Mesenchymal stem cell (in vitro differentiated cells and primary cell): ENCODE measurements at places on chromosomes 4 and X.
A peak's percentile ranks its signal among the peaks of the same experiment; 100 is the strongest.

DNA sequence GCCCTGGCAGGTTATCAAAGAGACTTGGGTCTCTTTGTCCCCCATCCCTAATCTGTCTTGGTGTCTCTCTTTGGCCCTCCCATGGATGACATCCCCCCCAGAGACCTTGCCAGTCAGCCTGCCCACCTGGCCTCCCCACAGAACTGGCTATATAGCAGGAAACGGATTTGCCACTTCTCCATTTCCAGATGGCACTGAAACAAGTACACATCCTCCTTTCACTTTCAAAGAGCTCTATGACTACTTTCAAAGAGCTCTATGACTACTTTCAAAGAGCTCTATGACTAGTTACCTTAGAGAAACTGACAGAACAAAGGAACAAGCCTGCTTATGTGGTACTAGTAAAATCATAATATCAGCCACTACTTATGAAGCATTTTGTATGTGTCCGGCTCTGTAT lies 175.3 kb downstream of the MAML3 start:
- DNase-seq = no peak

DNA sequence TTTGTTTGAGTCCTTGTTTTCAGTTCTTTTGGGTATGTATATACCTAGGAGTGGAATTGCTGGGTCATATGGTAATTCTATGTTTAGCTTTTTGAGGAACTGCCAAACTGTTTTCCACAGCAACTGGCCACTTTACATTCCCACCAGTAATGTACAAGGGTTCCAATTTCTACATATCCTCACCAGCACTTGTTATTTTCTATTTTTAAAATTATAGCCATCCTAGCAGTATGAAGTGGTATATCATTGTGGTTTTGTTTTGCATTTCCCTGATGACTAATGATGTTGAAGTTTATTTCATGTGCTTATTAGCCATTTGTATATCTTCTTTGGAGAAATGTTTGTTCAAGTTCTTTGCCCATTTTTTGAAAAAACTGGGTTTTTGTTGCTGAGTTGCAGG lies 39.6 kb downstream of the TMEM164 start:
- H3K36me3 ChIP-seq = no peaks in the 10 kb centered on the region
- no peaks in the 10 kb centered on the region for H3K4me1 ChIP-seq
- H3K27ac ChIP-seq = no peak overlapping the region
- no peaks in the 10 kb centered on the region for H3K27me3 ChIP-seq
- peak; percentile 70 for DNase-seq

- H3K27ac ChIP-seq = no peak overlapping the region
- no peak overlapping the region for H3K4me3 ChIP-seq
- peaks cover 7% of the 10 kb centered on the region for H3K36me3 ChIP-seq
These were observed 34.7 kb downstream of the RLIM start for GRCh38 chrX:74579597-74580198.

DNA sequence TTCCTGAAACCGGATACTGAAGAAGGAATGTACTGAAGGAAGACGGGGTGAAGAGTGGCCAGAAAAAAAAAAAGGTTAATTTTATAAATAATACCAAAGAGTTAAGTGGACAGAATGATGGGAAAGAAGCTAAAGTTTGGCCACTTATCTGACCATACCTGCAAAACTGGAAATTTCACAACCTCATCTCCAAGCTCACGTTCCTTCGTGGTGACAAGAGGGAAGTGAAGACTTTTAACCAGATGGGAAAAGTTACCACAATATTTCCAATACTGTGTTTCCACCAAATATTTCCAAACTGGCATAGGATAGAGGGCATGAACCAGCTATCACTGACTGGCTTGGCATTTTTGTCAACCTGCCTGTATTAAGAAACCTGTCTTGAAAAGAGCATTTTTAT lies 56.4 kb downstream of the MAML3 start:
- DNase-seq = no peak
- H3K4me1 ChIP-seq = peaks cover 14% of the 10 kb centered on the region
- H3K36me3 ChIP-seq = no peaks in the 10 kb centered on the region
- H3K4me3 ChIP-seq = no peak overlapping the region
- H3K27ac ChIP-seq = no peak overlapping the region

DNA sequence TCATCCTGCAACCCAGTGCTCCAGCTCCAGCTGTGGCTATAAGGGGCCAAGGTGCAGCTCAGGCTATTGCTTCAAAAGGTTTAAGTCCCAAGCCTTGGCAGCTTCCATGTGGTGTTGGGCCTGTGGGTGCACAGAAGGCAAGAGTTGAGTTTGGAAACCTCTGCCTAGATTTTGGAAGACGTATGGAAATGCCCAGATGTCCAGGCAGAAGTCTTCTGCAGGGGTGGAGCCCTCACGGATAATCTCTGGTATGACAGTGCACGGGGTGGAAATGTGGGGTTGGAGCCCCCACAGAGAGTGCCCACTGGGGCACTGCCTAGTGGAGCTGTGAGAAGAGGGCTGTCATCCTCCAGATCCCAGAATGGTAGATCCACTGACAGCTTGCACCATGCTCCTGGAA lies 44.5 kb downstream of the CYTL1 start:
- no peaks in the 10 kb centered on the region for H3K36me3 ChIP-seq
- H3K27ac ChIP-seq = no peak overlapping the region
- H3K27me3 ChIP-seq = peaks cover 8% of the 10 kb centered on the region
- no peak for DNase-seq

DNA sequence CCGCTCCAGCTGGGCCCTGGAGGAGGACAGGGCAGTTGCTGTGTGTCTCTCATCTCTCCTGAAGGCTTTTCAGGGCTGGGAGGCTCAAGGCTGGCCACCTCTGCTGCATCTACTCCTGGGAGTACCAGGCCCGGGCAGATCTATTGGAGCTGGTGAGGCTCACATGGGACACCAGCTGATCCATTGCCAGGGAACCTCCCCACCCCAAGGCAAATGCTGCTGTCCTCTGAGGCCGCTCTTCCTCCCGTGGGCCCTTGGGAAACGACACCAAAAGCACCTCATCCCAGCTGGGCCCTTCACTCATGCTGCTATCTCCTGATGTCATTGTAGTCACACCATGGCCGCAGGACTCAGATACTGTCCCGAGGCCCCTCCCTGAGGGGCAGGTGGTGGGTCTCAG lies 3.6 kb downstream of the UBL4A start:
- no peak overlapping the region for H3K4me3 ChIP-seq
- no peak for DNase-seq
- peaks cover 22% of the 10 kb centered on the region for H3K36me3 ChIP-seq
- no peak overlapping the region for H3K27ac ChIP-seq
- peaks cover 12% of the 10 kb centered on the region for H3K27me3 ChIP-seq

DNA sequence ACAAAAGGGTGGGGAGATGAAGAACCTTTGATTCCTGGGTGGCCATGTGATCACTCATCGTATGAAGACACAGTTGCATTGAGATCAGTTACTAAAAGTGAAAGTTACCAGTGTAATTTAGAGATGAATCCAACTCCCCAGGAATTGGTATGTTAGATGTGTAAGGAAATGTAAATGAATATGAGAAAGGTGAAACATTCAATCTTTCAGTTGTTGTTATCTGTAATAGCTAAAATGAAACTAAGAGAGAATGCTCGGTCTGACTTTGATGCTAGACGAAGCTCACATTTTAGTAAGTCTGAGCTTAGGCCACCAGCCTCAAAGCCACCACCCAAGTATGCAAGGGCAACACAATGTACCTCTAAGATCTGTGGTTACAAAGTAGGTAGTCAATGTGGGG lies 194.3 kb upstream of the POF1B start:
- H3K27me3 ChIP-seq = no peaks in the 10 kb centered on the region
- H3K27ac ChIP-seq = no peak overlapping the region
- H3K4me3 ChIP-seq = no peak overlapping the region
- no peaks in the 10 kb centered on the region for H3K4me1 ChIP-seq
- DNase-seq = no peak

GRCh38 chr4:140085062-140085622 lies 68.8 kb downstream of the MAML3 start:
- H3K4me3 ChIP-seq = no peak overlapping the region
- no peaks in the 10 kb centered on the region for H3K36me3 ChIP-seq
- peak; percentile 87 for DNase-seq
- peak overlapping the region; percentile 80 for H3K27ac ChIP-seq
- H3K4me1 ChIP-seq = peaks cover 12% of the 10 kb centered on the region

DNA sequence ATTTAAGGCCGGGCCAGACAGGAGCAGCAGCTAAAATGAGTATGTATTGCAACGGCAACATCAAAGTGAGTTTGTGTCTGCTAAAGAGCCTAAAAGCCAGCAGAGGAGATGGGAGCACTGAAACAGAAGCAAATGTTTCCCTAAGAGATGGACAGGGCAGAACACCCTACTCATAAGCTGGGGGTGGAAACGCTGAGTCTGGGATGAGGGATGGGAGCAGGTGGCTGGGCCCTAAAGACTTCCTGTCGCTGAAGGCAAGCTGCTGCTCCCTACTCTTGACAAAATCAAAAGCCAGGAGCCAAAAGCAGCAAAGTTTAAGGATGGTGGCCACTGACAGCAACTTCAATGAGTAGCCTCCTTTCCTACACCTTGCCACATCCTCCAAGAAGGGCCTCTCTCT lies 40.6 kb upstream of the NAP1L5 start:
- DNase-seq = no peak
- no peak overlapping the region for H3K4me3 ChIP-seq
- H3K27ac ChIP-seq = peak overlapping the region; percentile 64
- peaks cover 9% of the 10 kb centered on the region for H3K4me1 ChIP-seq

GRCh38 chrX:51643377-51643776 lies 24.7 kb upstream of the CENPVL3 start:
- no peak for DNase-seq
- no peak overlapping the region for H3K27ac ChIP-seq
- H3K4me1 ChIP-seq = no peaks in the 10 kb centered on the region
- no peak overlapping the region for H3K4me3 ChIP-seq

DNA sequence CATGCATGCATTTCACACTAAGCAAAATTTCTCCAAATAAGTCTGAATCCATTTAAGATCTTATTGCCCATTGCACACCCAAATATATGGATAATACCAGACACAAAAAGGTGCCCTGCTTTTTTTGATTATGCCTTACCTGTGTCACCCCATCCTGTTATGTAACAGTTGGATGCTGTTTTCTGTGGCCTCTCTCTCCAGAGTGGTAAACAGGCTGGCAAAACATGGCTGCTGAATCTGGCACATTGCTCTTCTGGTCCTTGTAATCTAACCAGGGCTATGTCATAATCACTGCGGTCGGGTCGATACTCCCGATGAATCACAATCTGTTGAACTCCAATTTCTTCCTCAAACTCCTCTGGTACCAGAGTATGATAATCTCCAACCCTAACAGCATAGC lies 70.1 kb downstream of the PRSS12 start:
- no peak overlapping the region for H3K27ac ChIP-seq
- no peaks in the 10 kb centered on the region for H3K27me3 ChIP-seq
- H3K4me1 ChIP-seq = no peaks in the 10 kb centered on the region
- no peak for DNase-seq

DNA sequence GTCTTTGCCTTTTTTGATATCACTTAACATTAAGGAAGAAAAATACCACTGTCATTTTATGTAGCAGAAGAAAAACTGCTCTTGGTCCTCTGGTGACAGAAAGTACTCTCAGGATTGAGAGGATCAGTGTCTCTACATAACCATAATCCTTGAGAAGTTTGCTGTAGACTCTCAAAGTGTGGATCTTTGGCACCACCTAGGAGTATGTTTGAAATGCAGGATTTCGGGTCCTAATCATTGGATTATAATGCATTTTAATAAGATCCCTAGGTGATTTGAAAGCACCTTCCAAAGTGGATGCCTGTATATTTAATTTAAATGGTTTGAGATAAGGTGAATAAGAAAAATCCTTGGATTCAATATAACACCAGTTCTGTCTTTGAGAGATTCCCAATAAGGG lies 23.2 kb downstream of the MOB1B start:
- no peak for DNase-seq
- no peak overlapping the region for H3K4me3 ChIP-seq
- H3K27me3 ChIP-seq = no peaks in the 10 kb centered on the region
- H3K36me3 ChIP-seq = no peaks in the 10 kb centered on the region

- no peaks in the 10 kb centered on the region for H3K27me3 ChIP-seq
- no peak for DNase-seq
- H3K36me3 ChIP-seq = no peaks in the 10 kb centered on the region
These were observed 119.0 kb downstream of the ADGRL3 start for GRCh38 chr4:61319156-61319555.

DNA sequence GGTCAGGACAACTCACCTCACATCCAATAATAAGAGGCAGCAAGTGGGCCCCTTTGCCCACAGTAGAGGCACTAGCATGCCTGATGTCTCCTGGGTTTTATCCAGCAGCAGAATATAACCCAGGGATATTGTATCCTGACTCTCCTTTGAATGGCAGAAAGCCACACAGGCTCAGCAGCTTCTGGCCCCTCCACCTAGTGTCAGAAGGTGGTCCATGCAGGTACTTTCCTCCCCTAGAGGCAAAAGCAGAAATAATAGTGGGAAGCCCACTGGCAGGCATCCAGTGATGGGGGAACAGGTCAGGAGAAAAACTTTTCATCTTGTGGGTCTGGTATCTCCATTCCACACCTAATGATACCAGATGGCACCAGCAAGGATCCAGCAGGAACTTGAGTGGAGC lies 75.5 kb upstream of the IRS4 start:
- no peak overlapping the region for H3K4me3 ChIP-seq
- H3K4me1 ChIP-seq = no peaks in the 10 kb centered on the region
- H3K27ac ChIP-seq = no peak overlapping the region
- no peak for DNase-seq
- no peaks in the 10 kb centered on the region for H3K27me3 ChIP-seq

GRCh38 chr4:176534566-176534965 lies 214.8 kb downstream of the SPCS3 start:
- H3K36me3 ChIP-seq = no peaks in the 10 kb centered on the region
- no peaks in the 10 kb centered on the region for H3K27me3 ChIP-seq
- H3K27ac ChIP-seq = no peak overlapping the region
- DNase-seq = peak; percentile 83

DNA sequence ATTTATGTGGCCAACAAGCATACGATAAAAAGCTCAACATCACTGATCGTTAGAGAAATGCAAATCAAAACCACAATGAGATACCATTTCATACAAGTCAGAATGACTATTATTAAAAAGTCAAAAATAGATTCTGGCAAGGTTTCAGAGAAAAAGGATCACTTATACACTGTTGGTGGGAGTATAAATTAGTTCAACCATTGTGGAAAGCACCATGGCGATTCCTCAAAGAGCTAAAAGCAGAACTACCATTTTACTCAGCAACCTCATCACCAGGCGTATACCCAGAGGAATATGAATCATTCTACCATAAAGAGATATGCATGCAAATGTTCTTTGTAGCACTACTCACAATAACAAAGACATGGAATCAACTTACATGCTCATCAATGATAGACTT lies 478.7 kb upstream of the GALNTL6 start:
- H3K4me1 ChIP-seq = no peaks in the 10 kb centered on the region
- no peak for DNase-seq
- no peak overlapping the region for H3K4me3 ChIP-seq
- no peaks in the 10 kb centered on the region for H3K36me3 ChIP-seq

GRCh38 chr4:124685851-124686250 lies 26.7 kb downstream of the ANKRD50 start:
- no peak overlapping the region for H3K4me3 ChIP-seq
- peaks cover 3% of the 10 kb centered on the region for H3K4me1 ChIP-seq
- no peak for DNase-seq

GRCh38 chr4:64857815-64858214 lies 448.6 kb upstream of the TECRL start:
- DNase-seq = no peak
- H3K27ac ChIP-seq = no peak overlapping the region
- no peaks in the 10 kb centered on the region for H3K36me3 ChIP-seq
- no peaks in the 10 kb centered on the region for H3K27me3 ChIP-seq
- no peaks in the 10 kb centered on the region for H3K4me1 ChIP-seq
- no peak overlapping the region for H3K4me3 ChIP-seq
